AG04450 (cell line): ENCODE measurements at places on chromosomes 6 and 20. TPM values are rescaled to one million over a fixed set of nuclear protein-coding genes. Genes with fewer than 3 reads are reported as not detected.
A peak's percentile ranks its signal among the peaks of the same experiment; 100 is the strongest.

- DNase-seq: no peak
These were observed 5.9 kb upstream of the MRS2 start for GRCh38 chr6:24396824-24397223.

DNA sequence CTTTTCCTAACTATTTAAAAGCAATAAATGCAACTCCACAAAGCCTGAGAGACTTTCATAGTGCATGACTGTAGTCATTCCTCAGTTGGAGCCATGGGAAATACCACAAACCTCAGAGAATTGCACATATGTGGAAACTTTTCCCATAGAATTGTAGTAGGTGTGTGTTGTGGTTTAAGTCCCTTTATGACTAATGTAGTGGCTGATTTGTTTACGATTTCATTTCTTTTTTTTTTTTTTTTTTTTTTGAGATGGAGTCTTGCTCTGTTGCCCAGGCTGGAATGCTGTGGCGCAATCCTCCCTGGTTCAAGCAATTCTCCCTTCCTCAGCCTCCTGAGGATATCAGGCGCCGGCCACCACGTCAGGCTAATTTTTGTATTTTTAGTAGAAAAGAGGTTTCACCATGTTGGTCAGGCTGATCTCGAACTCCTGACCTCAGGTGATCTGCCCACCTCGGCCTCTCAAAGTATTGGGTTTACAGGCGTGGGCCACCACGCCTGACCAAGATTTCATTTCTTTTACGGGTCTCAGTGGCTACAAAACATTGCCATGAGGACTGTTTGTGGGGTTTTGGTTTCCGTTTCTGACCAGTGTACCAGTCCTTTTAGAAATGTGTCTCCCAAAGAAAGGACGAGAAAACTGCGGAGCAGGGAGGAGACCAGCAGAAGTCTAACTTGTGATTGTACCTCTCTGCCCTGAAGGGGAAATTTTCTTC is 212.1 kb upstream of the MARCKS start:
- DNase-seq: peak; percentile 88

SLC13A3 gene
- polyA plus RNA-seq: 2.4 and 3.8 TPM in 2 replicates

DNA sequence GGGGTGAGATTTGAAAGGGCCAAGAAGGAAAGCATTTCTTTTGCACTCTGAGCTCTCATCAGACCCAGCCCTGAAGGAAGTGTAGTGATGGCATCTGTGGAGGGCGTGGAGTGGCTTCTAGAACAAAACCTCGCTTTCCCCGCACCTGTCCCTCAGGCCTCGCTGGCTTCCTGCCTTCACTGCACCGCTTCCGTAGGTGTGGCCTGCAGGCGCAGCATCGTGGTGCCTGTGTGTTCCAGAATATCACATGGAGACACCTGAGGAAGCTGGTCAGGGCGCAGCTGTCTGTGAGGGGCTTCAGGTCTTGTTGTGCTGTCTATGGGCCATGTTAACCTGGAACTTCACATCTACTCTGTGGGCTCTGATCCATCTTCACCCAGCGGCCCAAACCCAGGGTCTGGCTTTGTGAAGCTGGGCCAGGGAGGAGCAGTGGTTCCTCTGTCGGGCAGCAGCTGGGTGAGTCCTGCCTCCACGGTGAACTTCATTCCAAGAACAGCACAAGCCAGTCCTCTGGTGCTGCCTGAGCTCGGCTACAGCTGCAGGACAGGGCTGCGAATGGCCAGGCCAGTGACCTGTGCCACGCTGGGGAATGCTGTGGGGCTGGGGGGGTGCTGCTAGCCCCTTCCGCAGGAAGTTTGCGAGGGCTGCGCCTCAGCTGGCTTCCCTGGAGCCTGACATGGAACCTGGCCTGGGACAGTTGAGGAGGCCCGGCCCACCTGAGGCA is 40.9 kb downstream of the DSTN start:
- no peak for DNase-seq

- DNase-seq: no peak
These were observed 5.6 kb downstream of the PLCG1 start for GRCh38 chr20:41142919-41143318.

- no peak for DNase-seq
These were observed 42.8 kb upstream of the FAM50B start for GRCh38 chr6:3806169-3806922.

GRCh38 chr20:46349035-46349741 is 40.9 kb upstream of the CDH22 start:
- no peak for DNase-seq

IL20RA gene
- polyA plus RNA-seq: 0.09 TPM in 1 of 2 replicates, not detected in the other
